ENCODE measurements at places on chromosomes 5 and 9.

- no peak for DNase-seq
These were observed 27.1 kb upstream of the RASGRF2 start for GRCh38 chr5:80933036-80933435.

DNA sequence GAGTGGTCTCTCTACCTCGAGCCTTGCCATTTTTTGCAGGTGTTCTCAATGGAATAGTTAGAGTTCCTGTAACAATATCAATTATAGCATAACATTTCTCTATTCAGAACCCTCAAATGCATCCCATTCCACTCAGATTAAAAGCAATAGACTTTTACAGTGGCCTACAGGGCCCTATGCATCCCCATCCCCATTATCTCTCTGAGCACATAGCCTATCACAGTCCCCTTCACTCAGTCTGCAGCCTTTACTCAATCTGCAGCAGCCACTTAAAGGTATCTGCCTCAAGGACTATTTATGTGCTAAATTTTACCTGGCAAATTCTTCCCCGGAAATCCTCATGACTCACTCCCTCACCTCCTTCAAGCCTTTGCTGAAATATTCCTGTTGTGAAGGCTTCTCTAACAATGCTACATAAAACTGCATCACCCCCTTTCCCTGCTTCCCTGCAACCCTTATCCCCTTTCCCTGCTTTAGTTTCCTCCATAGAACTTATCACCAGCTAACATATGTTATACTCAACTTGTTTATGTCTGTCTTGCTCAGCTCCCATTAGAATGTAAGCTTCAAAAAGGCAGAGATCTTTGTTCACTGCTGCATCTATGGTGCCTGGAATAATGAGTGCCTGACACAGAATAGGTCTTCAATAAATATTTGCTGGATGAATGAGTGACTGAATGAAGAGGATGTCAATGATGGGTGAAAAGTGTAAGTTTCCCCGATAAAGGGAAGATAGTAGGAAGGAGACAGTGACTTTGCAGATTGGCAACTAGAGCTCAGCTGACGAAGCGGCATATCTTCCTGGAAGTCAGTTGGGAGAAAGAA, 54.1 kb upstream of the ZNF366 start:
- DNase-seq: no peak

DNA sequence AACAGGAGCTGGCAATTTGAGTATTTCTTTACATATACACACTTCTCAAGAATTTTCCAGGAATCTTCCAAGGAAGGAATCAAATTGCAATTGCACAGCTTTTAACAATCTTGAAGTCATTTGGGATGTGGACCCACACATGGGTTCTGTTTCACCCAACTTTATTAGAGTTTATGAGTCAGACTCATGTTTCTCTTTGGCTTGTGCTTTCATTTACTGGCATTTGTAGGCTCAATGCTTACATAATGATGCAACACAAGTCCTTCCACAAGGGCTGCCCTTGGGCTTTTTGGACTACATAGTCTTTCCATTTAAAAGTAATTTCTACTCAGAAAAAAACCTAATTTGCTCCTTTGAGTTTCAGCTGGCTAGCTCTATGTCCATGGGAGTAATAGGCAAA, 4.6 kb upstream of the CDC37L1 start:
- no peak for DNase-seq

DNA sequence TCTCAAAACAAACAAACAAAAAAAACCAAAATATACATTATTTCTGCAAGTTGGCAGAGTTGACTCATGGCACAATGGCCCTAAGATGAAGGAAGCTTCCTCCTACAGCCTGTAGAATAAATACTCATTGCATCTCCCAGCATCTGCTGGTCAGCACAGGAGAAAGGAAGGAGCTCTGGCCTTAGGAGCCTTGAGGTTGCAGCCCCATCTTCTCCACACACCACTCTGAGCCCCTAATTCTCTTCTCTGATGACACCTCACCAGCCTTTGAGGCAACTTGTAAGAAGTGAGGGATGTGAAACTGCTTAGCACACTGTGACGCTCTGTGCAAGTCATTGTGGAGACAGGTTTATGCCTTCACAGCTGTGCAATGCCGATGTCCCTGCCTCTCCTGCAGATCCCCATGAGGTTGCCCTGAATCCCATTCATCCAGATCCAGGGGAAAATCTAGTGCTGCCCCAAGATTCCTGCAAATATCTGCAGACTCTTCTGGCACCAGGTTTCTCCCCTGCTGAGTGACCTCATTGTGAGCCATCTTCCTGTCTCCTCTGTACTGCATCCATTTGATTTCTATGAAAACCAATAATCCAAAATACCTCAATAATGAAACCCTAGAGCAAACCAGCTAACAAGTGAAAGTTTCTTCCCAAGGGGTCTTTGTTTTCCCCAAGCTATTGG, 65.3 kb upstream of the TGFBR1 start:
- DNase-seq: no peak

GRCh38 chr5:80881726-80882125, 78.4 kb upstream of the RASGRF2 start:
- DNase-seq: no peak
